AG20443 (cell line): ENCODE measurements at places on chromosomes 16 and 17.
A peak's percentile ranks its signal among the peaks of the same experiment; 100 is the strongest.

GRCh38 chr16:69482410-69482991, 58.1 kb downstream of the CYB5B start:
- peak; percentile 73 for DNase-seq

- no peak for DNase-seq
Measured at GRCh38 chr16:49575346-49576172, 202.0 kb downstream of the C16orf78 start.

- DNase-seq: peak; percentile 94
Measured at GRCh38 chr16:53054670-53055485, at the start of gene CHD9. CHD9 (plus strand) TSS chr16:53054991; CDS start chr16:53156090, 101,099 bp downstream.

GRCh38 chr16:79985606-79986005, 385.1 kb upstream of the MAF start:
- DNase-seq: no peak

DNA sequence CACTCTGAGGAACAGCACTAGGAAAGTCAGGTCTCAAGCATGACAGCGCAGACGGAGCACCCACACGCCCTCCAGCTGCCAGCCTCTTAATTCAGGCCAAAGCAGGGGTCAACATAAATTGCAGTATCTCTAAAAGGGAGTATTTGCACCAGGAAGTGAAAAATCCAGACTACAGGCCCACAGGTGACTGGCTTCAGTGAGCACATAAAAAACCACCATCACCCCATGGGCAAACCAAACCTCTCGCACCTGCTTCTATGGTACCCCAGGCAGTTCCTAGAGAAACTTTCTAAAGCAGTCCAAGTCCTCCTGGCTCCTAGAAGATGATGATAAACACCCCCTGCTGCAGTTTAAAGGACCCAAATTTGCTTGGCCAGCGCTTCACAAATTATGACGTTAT, 129.8 kb downstream of the ZNF423 start:
- no peak for DNase-seq

GRCh38 chr17:40331743-40332641, 23.0 kb downstream of the RARA start:
- peak; percentile 80 for DNase-seq
